ENCODE measurements at places on chromosomes 12 and 14. TPM values are rescaled to one million over a fixed set of nuclear protein-coding genes. Genes with fewer than 3 reads are reported as not detected.
A peak's percentile ranks its signal among the peaks of the same experiment; 100 is the strongest.

- no peak for DNase-seq
Measured at GRCh38 chr12:99879439-99879838, 105.3 kb downstream of the ANKS1B start.

- DNase-seq: peak; percentile 71
Measured at GRCh38 chr14:34733245-34733644, 18.9 kb upstream of the CFL2 start.

DNA sequence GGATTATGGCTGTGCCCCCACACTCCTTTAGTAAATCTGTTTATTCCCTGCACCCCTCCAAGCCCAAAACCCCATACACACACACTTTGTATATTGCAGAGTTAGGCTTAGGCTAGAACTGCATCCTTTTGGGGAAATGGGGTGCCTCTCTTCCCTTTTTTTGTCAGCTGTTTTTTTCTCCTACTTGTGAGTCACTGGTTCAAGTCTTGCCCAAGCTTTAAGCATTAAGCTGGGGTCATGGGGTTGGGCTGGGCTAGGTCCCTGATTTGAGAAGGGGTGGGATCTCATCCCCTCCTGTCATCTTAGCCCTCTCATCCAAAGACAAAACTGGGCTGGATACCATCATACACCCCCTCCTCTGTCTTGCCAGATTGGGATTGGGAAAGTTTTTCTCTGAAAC, 1.6 kb downstream of the LRP1 start:
- no peak for DNase-seq

DNA sequence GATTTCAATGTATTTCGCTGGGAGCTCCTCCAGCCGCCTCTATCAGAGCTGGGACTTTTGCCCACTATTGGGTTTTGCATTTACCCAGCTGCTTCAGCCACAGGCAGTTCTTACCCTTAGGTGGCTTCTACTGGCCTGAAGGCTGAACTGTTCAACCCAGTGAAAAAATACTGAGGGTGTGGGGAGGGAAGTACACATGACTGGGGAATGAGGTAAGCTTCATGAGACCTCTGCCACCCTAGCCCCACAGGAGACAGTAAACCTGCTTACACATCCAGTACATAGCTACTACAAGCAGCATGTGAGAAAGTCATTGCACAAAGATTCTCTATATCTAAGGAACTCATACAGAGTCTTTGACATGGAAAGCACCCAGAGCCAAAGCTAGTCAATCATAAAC, 411.1 kb downstream of the SYT1 start:
- peak; percentile 29 for DNase-seq

DNA sequence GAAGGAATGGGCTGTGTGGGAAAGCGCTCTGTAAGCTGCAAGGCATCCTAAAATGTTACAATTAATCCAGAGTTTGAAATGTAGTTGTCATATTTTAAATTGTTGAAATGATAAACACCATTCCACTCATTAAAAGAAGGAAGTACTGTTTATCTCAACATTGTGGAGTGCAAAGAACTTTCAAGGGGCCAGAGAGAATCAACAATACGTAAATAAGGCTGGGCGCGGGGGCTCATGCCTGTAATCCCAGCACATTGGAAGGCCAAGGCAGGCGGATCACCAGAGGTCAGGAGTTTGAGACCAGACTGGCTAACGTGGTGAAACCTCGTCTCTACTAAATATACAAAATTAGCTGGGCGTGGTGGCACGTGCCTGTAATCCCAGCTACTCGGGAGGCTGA, 24.5 kb downstream of the NR1H4 start:
- no peak for DNase-seq

GRCh38 chr14:84546236-84546635, 983.7 kb upstream of the FLRT2 start:
- DNase-seq: no peak

DNA sequence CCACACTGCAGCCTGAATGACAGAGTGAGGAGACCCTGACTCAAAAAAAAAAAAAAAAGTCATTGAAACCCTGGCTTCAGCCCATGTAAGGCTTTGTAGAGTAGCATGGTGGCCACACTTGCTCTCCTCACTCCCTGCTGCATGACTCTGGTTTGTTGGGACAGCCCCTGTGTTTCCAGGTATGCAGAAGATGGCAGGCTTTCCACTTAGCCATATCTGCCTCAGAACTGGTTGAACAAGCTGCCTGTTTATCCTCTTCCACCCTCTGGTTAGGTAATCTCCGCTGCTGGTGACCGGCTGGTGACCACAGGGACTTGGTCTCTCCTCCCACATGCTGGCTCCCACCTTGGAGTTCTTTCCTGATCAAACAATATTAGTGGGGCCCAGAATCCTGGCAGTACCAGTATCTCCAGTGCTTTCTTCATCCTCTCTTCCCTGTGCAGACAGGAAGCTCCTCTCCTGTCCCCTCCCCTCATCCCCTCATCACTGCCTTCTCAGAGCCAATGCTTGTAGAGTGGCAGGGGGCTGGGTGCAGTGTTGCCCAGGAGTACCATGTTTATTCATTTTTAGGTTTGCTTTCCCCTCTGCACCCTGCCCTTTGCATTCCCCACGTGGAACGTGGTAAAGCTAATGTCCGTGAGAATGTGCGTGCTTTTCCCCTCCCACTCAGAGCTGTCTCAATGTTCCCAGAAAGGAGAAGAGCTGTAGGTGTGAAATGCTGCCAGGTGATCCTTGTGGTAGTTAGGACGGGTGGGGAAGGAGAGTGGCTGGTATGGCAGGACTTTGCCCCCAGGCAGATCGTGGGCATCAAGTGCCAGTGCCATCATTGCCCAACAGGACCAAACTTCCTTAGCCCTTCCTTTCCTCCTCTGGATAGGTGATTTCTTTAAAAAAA, 11.3 kb downstream of the ABHD12B start:
- no peak for DNase-seq

SIX4 gene
- total RNA-seq: 14.0 TPM

- DNase-seq: no peak
Measured at GRCh38 chr14:25461780-25462179, 411.8 kb upstream of the STXBP6 start.

PCED1B gene
- 2.4 TPM for total RNA-seq

INHBE gene
- total RNA-seq: 24.6 TPM

GZMH gene
- not detected for total RNA-seq

- no peak for DNase-seq
Measured at GRCh38 chr14:34126586-34126985, 175.7 kb upstream of the EGLN3 start.

CKB gene
- total RNA-seq: 178 TPM

GRCh38 chr14:69052181-69052601, 73.1 kb upstream of the ACTN1 start:
- DNase-seq: no peak

GRCh38 chr12:24212496-24212895, 263.0 kb upstream of the SOX5 start:
- no peak for DNase-seq

DNA sequence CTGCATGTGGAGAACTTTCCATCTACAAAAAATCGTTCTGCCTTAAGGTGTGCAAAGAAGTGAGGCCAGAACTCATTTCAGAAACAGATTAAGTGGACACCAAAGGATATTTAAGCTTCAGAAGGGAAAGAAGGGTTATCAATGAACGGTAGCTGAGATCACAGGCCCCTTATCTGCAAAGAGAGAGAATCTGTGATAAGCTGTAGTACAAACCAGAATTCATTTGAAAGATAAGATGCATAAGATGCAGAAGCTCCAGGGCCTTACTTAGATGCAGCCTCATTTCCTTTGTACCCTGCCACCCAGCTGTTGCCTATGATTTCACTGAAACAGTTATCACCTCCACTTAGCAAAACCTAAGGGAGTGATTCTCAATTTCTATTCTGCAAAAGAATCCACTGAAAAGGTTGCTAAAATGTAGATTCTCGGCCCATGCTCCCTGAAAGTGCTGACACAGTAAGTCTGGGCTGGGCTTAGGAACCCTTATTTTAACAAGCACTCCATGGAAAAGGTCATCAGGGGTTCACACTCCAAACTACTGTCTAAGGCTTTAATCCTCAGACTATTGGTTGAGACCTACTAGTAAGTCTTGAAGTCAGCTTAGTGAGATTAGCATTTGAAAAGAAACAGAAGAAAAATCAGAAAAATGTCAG, 64.8 kb downstream of the HELB start:
- DNase-seq: no peak

- no peak for DNase-seq
Measured at GRCh38 chr12:690466-690865, 27.2 kb upstream of the NINJ2 start.

DRAM1 gene
- total RNA-seq: 18.0 TPM

Data from astrocyte (in vitro differentiated cells and primary cell).